Urothelium cell line (cell line): ENCODE measurements at places on chromosomes 1 and 21.

- DNase-seq: no peak
Measured at GRCh38 chr1:10380594-10381275, 18.1 kb upstream of the PGD start.

GRCh38 chr1:78146205-78146771 is 100.5 kb downstream of the GIPC2 start:
- DNase-seq: no peak

DNA sequence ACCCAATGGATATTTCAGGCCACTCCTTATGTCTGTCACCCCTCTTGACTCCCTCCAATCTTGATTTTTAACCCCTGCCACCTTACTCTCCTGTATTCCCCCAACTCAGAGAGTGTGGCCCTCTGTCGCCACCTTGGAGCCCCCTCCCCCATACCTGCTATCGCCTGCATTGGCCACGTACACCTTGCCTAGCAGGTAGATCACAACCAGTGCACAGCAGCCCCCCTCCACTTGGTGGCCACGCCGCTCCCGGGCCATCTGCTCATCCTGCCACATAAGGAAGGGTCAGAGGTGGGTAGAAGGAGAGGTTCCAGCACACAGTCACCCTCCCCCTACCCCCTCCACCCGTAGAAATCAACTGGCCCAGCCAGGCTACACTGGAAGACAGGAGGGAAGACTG is 2.9 kb downstream of the PPM1J start:
- no peak for DNase-seq

GRCh38 chr1:237482777-237483176 is 407.9 kb downstream of the ZP4 start:
- DNase-seq: no peak

DNA sequence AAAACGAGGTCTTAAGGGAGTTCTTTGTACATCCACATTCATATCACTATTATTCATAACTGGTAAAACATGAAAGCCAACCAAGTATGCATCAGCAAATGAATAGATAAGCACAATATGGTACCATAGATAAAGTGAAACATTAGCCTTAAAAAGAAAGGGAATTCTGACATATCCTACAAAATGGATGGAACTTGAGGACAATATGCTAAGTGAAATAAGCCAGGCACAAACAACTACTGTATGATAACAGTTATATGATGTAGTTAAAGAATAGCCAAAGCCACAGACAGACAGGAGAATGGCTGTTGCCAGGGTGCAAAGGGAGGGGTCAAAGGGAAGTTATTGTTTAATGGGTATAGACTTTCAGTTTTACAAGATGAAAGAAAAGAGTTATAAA is 148.9 kb downstream of the EIF4G3 start:
- DNase-seq: no peak

DNA sequence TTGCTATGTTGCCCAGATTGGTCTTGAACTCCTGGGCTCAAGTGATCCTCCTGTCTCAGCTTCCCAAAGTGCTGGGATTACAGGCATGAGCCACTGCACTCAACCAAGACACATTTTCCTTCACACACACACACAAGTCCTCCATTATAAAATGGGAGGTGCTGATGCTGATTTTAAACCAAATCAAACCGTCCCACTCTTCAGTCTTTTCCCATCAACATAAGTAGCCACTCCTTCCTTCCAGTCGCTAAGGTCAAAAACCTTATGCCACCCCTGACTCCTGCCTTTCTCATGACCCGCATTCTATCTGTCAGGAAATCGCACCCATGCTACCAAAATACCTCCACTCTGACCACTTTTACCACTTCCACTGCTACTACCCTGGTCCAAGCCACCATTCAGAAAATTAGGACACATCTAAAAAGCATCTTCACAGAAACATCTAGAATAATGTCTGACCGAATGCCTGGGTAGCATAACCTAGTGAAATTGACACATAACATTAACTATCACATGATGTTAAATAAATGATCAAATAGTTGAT is 28.0 kb upstream of the IFNGR2 start:
- DNase-seq: no peak

DNA sequence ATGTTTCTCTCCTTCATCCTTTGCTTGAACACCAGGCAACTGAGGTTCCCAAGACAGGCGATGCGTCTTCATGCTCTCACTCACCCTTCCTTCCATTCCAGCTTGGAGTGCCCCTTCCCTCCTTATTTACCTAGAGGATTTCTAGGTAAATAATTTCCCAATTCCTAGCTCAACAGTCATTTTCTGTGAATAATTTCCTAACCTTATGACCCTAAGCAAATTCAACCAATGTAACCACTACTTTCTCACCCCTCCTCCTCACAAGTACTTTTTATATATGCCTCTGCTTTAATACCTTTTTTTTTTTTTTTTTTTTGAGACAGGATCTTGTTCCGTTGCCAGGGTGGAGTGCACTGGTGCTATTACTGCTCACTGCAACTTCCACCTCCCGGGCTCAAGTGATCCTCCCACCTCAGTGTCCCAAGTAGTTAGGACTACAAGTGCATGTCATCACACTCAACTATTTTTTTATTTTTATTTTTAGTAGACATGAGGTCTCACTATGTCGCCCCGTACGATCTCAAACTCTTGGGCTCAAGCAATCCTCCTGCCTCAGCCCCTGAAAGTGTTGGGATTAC is 86.7 kb downstream of the USP24 start:
- DNase-seq: no peak

DNA sequence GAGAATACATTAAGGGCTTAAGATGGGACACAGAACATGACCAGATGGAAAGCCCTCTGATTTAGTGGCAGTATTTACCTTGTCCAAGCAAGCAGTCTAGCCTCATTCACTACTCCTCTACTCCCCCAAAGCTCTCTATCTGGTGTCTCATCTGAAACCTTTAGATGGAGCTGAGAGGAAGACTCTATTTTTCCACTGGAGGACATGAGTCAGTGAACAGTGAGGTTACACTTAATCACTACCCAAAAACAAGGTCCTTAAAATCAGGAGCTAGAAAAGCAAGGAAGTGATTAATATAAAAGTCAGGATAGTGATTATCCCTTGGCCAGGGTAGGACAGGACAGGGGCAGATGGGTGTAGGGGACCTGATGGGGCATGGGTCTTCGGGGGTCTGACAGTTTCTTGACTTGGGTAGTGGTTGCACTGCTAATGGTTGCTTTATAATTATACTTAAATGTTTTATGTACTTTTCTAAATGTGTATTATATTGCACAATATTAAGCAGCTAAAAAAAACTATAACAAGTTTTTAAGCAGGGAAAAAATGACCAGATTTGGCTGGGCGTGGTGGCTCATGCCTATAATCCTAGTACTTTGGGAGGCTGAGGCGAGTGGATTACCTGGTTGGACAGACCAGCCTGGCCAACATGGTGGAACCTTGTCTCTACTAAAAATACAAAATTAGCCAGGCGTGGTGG is 3.0 kb downstream of the PTPN22 start:
- DNase-seq: no peak

GRCh38 chr1:16334655-16335340 is 17.5 kb downstream of the FBXO42 start:
- no peak for DNase-seq

DNA sequence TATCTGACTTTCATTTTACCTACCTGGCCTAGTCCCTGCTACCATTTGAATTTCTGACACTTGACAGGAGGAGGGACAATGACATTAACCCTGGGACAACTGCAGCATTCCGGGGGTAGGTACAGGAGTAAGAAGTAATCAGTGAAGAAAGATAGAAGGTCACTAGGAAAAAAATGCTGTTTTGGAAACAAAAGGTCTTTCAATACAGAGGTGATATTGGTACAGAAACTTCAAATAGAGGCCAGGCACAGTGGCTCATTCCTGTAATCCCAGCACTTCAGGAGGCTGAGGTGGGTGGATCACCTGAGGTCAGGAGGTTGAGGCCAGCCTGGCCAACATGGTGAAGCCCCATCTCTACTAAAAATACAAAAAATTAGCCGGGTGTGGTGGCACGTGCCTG is 68.4 kb downstream of the SELENOF start:
- DNase-seq: no peak

DNA sequence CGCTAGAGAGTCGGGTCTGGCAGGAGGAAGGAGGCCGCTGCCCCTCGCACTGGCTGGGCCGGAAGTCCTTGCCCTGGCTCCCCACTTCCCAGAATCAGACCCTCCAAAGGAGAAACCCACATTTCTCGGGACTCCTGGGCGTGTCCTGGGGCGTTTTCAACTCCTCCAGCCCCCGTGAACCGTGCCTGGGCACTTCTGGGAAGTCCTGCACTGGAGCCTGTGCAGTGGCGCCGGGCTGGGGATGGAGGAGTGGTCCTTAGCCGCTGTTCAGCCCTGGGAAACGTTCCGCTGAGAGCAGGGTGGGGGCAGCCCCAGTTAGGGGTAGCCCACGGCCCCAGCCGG is 3.0 kb downstream of the IGSF21 start:
- no peak for DNase-seq

GRCh38 chr1:104946558-104947210 is 1197.0 kb downstream of the AMY1C start:
- no peak for DNase-seq

GRCh38 chr1:16430606-16431005 is 6.6 kb downstream of the SPATA21 start:
- no peak for DNase-seq

DNA sequence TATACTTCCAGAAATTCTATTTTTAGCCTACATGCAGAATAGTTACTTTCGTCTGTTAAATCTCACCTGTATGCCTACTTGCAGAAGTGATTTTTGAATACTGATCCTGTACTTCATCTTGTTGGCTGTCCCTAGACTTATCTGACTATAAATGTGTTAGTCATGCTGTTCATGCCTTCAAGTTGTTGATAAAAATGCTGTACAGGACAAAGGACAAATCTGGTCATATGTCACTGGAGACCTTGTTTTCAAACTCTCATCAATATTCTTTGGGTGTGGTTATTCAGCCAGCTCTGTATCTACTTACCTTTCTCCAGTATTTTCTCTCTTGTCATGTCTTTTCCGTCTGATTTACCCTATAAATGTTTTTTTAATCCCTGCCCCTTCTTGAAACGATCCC is 132.9 kb downstream of the RNF220 start:
- DNase-seq: no peak

DNA sequence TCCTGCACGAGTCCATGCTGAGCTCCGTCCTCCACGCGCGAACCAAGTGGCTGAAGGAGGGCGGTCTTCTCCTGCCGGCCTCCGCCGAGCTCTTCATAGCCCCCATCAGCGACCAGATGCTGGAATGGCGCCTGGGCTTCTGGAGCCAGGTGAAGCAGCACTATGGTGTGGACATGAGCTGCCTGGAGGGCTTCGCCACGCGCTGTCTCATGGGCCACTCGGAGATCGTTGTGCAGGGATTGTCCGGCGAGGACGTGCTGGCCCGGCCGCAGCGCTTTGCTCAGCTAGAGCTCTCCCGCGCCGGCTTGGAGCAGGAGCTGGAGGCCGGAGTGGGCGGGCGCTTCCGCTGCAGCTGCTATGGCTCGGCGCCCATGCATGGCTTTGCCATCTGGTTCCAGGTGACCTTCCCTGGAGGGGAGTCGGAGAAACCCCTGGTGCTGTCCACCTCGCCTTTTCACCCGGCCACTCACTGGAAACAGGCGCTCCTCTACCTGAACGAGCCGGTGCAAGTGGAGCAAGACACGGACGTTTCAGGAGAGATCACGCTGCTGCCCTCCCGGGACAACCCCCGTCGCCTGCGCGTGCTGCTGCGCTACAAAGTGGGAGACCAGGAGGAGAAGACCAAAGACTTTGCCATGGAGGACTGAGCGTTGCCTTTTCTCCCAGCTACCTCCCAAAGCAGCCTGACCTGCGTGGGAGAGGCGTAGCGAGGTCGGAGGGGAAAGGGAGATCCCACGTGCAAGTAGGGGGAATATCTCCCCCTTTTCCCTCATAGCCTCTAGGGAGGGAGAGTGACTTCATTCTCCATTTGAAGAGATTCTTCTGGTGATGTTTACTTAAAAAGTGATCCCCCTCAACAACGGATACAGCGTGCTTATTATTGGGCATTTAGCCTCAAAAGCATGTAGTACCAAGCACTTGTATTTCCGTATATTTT is 991 bp downstream of the PRMT6 start:
- peak; percentile 59 for DNase-seq

GRCh38 chr1:12206792-12207424 is 22.9 kb upstream of the VPS13D start:
- DNase-seq: no peak

- no peak for DNase-seq
Measured at GRCh38 chr1:50342525-50342924, 80.7 kb downstream of the DMRTA2 start.

DNA sequence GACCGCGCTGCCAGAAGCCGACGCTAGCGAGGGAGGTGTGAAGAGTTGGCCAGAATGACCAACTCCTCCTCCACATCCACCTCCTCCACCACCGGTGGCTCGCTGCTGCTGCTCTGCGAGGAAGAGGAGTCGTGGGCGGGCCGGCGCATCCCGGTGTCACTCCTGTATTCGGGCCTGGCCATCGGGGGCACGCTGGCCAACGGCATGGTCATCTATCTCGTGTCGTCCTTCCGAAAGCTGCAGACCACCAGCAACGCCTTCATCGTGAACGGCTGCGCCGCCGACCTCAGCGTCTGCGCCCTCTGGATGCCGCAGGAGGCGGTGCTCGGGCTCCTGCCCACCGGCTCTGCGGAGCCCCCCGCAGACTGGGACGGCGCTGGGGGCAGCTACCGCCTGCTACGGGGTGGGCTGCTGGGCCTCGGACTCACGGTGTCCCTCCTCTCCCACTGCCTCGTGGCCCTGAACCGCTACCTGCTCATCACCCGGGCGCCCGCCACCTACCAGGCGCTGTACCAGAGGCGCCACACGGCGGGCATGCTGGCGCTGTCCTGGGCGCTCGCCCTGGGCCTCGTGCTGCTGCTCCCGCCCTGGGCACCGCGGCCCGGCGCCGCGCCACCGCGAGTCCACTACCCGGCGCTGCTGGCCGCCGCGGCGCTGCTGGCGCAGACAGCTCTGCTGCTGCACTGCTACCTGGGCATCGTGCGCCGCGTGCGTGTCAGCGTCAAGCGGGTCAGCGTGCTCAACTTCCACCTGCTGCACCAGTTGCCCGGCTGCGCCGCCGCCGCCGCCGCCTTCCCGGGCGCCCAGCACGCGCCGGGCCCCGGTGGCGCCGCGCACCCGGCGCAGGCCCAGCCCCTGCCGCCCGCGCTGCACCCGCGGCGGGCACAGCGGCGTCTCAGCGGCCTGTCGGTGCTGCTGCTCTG is 1.2 kb downstream of the GPR88 start:
- DNase-seq: no peak

DNA sequence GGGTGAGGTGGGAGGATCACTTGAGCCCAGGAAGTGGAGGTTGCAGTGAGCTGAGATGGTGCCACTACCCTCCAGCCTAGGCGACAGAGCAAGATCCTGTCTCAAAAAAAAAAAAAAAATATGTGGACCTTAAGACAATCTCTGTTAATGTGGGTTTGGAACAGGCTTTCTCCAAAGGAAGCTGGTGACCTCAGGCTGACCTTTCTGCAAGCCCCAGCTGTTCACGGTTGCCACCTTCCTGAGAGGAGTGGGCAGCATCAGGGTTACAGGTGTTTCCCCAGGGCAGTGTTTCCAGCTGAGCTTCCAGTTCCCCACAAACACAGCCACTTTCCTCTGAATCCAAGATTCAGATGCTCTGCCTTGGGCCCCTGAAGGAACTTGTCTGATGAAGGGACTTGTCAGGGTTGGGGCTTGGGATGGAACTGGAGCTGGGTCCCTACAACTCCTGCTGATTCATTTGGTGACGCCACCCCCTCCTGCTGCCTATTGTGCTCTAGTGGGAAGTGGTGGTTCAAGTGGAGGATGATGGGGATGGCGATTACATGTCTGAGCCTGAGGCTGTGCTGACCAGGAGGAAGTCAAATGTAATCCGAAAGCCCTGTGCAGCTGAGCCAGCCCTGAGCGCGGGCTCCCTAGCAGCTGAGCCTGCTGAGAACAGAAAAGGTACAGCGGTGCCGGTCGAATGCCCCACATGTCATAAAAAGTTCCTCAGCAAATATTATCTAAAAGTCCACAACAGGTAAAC is 1.9 kb downstream of the ZBTB48 start:
- DNase-seq: no peak

- DNase-seq: no peak
Measured at GRCh38 chr1:167630568-167631385, 745 bp downstream of the RCSD1 start.
